ENCODE measurements at places on chromosomes 16 and 17.

DNA sequence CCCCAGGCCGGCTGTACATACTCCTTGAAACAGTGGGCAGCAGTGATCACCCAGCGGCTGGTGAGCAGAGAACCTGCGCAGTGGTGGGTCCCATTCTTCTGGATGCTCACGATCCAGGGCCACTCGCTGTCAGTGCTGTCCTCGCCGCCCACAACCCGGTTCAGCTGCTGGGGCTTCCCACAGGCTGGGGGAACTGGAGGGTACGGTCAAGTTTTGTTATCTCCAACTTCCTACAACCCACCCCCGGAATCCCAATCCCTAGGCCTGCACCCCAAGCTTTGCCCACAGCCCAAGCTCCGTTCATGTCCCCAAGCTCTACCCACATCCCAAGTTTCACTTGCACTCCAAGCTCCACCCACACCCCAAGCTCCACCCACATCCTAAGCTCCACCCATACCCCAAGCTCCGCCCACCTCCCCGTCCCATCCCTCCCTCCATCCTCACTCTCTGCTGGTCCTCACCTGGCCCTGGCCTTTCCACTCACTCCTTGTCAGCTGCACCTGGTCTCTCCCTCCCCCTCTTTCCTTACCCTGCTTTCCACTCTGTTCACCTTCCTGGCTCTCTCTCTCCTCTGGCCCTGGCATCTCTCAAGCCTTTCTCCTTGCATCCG is 1.8 kb downstream of the PRSS22 start:
- no peak for DNase-seq

- DNase-seq = no peak
These were observed 76.4 kb downstream of the CNGB1 start for GRCh38 chr16:57894390-57895080.

DNA sequence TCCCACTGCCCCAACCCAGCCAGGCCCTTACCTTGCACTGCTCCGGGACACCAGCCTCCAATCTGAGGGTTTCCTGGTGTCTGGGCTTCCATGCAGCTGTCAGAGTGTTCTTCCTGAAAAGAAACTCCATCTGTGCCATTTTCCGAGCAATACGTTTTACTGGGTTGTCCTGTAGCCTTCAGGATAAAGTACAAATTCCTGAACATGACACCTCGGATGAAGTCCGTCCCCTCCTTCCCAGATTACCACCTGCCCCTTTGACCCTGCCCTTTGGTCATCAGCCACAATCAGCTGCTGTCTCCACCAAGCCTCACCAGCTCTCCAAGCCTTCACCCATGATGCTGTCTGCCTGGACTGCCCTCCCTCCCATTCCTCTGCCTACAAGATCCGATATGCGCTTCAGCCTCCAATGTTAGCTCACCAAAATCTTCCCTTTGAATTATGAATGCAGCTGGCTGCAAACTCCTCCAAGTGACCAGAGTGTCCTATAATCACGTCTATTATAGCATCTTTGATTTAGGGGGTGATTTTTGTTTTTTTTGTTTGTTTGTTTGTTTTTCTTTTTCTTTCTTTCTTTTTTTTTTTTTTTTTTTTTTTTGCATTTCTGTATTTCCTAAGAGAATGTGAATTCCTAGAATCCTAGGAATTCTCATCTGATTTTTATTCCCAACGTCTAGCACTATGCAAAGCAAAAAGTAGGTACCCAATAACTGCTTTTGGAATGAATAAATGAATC is 60.6 kb upstream of the KIFC3 start:
- no peak for DNase-seq

- DNase-seq = peak; percentile 70
These were observed 2.3 kb upstream of the CCDC182 start for GRCh38 chr17:57747221-57748017.

- DNase-seq = no peak
These were observed 3.1 kb upstream of the CYTH1 start for GRCh38 chr17:78785011-78785662.

DNA sequence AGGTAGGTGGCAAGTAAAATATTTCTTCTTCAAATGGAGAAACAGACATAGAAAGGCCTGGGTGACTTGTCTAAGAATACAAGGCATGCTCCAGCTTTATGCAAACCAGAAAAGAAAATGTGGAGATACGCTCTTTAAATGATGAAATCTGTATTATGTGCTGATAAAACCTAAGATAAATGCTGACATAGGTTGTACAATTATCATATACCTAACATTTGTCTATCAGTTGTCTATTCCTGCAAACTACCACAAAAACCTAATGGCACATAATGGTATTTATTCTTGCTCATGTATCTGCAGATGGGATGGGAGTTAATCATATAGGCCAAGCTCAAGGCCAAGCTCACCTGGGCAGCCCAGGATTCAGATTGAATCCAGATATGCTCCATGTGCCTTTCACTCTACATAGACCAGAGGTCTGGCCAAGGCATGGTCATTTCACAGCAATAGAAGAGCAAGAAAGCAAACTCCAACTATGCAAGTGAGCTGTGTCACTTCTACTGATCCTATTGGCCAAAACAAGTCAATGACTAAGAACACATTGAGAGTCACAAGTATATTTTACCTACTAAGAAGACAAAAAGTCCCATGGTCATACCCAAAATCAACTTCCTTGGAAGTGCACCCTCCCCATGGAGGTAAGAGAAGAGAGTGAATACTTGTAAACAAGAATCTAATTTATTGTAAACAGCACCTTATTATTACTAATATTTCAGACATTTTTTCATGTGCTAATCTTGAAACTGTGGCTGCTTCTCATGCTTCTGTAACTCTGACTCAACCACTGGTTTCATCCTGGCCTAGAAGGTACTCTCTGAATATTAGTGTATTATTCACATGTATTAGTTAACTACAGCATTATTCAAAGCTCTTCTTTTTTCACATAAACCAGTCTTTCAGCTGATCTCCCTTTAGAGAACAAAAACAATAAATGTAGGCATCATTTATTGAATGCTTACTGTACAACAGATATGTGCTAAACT is 270.7 kb upstream of the SOX9 start:
- DNase-seq = no peak

DNA sequence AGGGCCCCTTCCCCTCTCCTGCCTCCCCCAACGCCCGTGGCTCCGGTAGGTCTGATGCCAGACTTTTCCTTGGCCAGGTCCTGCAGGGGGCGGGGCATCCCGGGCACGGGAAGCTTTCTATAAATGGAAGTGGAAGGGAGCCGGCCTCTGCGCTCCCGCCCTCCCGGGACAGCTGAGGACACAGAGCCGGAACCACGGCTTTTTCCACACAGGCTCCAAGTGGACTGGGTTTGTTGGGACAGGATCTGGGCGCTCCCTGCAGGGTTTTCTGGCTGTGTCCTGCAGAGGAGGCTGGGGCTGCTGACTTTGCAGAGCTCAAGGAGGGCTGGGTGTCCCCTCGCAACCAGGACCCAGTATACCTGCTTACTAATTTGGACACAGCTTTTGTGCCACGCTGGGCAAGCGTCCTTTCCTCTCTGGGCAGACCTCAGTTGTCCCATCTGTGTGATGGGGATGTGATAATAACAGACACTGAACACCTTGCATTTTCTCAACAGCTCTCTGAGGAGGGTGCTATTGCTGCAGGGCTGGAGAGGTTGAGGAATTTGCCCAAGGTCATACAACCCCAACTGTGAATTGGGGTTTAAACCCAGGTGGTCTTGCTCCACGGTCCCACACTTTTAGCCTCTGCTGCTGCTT is 1.8 kb downstream of the TNS4 start:
- DNase-seq = peak; percentile 36

DNA sequence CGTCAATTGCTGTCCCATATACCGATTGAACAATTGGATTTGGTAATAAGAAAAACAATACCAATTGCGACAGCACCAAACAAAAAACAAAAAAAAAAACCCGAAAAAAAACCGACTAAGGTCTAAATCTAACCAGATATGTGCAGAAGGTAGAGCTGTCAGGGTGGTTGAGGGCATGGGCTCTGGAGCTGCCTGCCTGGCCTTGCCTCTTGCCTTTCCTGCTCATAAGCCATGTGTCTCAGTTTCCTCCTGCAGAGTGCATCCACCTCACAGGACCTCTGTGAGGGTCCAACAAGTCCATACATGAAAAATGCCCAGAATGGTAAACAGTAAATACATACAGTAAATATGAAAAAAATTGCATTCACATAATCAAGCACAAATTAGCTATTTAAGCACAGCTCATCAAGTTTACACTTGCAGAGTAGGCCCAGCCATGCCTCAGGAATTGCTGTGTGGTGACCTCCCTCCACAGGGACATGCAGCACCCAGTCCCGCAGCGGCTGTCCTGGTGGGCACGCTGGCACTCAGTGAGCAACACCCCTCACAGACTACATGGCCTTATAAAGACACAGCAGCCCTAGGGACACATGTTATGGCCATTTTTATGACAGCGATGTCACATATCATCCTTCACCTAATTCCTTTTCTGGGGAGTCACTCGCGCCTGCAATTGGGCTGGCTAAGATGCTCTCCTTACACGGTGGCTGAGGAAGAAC is 17.9 kb downstream of the TBC1D28 start:
- DNase-seq = no peak

DNA sequence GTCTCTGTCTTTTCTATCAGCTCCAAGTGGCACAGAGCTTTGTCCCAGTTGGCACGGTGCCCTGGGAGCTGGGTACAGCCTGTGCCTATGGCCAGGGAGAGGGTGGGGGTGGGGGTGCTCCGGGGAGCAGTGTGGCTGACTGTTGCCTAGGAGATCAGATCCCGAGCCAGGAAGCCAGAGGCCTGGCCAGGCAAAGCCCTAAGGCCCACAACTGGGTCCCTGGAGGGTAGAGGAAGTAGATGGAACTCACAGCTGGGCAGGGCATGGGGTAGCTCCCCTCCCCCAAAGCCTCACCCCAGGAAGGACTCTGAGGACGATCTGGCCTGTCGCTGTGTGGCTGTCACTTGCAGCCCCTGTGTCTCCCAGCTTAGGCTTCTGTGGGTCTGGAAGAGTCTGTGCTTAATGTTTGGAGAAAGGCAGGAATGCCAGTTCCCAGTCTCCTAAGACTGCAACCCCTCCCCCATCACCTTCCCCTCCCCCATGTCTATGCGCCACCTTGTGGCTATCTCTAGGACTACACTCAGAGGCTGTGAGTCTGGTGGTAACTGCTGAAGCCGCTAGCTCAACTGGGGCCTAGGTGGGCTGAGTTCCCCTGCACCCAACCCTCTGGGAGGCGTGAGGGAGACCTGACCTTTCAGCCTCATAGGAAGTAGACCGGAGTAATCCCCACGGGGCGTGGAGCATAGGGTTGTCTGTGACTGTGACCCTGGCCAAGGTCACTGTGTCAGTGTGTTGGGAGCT is 12.6 kb downstream of the THRA start:
- DNase-seq = peak; percentile 21

DNA sequence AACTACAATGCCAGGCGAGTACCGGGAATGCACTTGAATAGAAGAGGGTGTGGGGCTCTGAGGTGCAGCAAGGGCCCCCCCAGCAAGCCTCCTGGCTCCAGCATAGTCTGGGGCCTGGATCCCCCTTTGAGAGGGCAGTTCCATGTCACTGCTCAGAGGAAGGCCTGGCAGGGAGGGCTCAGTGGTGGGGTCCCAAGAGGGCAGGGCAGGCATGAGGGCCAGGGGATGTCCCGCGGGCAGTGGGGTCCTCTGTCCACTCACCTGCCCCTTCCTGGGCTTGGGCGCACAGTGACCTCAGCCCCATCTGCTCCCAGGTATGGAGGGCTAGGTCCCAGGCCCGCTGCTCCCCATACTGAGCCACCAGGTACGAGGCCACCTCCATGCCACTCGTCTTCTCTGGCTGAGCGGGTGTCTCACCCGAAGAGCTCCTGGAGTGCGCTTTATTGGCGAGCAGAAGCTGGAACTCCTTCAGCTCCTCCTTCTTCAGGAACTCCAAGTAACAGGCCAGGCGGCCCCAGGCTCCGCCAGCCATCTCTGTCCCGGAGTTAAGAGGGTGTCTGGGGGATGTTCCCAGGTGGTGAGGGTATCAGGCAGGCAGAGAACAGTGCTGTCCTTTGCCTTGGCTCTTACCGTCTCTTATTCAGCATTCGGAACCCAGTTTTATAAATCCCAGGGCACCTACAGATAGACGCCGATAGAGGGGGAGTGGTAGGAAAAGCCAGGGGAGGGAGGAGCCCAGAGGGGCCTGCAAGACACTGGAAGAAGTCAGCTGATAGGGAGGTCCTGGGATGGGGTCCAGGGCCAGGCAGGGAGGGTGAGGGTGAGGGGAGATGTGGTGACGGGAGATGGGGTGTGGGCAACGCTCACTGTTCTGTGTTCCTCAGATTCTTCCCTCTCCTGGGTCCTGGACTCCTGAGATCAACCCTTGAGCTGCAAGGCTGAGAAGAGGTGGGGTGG is 605 bp downstream of the NLRP1 start:
- DNase-seq = no peak

DNA sequence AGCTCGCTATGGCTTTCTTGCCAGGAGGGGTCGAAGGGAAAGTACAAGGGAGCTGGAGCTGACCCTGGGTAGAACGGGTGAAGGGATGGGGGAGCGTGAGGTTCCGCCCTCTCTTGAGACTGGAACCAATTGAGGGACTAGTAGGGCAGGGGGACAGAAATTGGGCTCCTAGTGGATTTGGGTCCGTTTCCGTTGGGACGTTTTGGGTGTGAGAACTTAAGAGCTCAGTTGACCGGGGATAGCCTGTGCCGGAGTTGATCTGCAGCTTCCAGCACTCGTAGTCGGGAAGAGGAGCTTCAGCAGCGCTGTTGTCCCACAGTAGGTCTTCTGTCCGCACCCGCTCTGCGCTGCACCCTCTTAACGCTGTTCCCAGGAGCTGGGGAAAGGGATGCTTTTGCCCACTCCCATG is 481 bp downstream of the CNTROB start:
- DNase-seq = no peak

DNA sequence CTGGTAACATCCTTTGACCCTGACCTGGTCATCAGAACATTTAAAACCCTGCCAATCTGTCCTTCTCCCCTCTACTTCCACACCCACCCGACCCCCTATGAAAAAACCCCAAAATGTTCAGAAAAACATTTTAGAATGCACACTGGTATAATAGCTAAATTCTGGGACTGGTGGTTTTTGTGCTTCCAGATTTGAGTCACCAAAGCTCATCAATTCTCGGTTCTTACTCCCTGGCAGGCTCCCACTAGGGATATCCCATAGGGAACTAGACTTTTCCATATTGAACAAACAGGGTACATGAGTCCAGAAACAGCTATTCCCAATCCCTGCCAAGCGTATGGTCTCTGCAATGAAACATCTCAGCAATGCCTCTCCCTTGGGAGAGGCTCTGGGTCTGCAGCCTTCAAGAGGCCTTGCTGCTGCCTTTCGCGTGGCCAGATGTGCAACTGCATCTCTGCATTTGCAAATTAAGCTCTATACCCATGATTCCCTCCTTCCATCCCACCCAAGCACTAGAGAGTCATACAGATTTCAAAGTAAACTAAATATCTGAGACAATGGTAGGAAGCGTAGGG is 67.7 kb downstream of the SMG6 start:
- DNase-seq = no peak

- DNase-seq = no peak
These were observed 226.6 kb upstream of the RPL38 start for GRCh38 chr17:73976676-73977521.

DNA sequence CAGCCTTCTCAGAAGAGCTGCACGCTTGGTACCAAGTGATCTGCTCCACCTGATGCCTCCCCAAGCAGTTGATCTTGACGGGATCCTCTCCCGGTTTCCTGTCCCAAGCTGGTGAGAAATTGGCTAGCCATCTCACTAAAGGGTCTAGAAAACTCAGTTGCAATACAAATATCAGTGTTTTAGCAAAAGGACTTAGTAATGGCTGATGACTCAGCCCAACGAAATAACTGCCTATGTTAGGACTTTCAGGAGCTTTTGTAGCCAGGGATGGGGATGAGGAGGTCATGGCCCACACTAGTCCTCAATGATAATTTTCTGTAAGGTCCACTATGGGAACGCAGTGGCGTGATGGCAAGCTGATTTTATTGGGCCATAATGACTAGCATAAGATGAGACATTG is 23.3 kb upstream of the ENGASE start:
- no peak for DNase-seq

GRCh38 chr16:72879846-72880245 is 168.1 kb downstream of the ZFHX3 start:
- DNase-seq = no peak
